ENCODE measurements at places on chromosomes 4 and X.

DNA sequence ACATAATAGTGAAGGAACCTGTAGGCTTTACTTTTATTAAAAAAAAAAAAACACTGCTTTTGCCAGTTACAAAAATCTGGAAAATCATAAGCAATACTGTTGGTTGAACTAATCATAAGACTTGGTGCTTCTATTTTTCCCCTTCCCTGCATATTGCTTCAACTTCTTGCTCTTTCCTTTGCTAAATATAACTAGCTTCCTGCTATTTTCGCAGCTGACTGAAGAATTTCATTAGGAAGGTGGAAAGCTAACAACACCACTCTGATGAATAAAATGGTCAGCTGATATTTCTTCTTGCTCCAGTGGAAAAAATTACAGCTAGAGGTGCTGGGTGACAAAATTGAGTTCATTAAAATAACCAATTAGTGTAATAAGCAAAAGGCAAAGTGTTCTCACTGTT, 39.3 kb downstream of the MEPE start:
- DNase-seq: no peak

- DNase-seq: no peak
These were observed 101.9 kb downstream of the TET2 start for GRCh38 chr4:105248613-105249012.

DNA sequence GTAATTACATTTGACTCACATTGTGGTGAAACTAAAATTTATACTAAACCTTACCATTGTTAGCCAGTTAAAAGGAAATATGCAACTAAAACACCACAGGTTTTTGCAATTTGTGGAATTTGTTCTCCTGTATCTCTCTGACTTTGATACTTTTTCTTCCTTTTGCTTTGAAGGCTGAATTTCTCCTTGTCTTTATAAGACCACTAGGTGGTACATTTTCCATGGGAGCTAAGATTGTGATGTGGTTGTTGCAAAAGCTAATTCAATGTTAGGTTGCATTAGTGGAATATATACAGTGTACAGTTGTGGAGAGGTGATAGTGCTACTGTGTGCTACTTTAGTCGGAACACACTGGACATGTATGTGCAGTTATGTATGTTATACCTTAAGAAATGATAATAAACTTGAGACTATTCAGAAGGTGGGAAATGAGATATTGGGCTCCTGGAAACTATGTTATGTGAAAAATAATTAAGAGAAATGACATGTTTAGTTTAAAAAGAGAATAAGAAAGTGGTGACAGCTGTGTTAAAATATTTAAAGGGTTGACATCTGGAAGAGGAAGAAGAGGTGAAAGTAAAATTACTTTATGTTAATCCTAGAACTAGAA, 70.3 kb downstream of the ARL9 start:
- DNase-seq: no peak

DNA sequence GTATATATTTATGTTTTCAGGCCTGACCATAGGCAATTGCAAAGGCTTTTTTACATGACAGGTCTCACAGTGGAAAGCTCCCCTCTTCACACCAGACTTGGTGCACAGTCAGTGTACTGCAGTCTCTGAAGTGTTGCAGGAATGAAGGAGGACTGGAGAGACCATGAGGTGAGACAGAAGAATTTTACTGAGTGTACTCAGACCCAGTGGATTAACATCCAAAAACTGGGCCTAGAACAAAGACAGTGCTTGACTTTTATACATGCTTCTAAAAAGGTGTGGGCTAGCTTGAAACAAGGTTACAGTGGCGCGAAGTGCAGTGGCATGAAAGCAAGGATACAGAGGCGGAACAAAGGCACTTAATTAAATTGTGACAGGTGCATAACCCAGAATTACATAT, 822.9 kb downstream of the RAPGEF2 start:
- no peak for DNase-seq

DNA sequence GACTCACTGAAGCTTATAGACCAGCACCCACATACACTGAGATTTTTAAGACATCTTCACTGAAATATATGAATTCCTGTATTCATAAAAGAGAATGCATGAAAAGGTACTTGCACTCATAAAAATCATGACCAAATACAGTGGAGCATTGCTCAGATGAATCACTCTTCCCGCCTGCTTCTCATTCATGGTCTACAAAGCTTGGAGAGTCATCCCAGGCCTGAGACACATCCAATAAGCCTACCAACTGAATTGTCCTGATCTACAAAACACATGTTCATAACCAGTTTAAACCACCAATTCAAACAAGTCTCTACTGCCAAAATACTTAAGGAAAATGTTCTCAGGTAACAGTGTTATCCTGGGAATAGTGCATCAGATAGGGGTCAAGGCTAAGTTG, 38.1 kb downstream of the PROM1 start:
- no peak for DNase-seq

- no peak for DNase-seq
These were observed 121.1 kb upstream of the SLC4A4 start for GRCh38 chr4:71217688-71218087.

GRCh38 chr4:48543796-48544195, 53.7 kb downstream of the ZAR1 start:
- DNase-seq: no peak

DNA sequence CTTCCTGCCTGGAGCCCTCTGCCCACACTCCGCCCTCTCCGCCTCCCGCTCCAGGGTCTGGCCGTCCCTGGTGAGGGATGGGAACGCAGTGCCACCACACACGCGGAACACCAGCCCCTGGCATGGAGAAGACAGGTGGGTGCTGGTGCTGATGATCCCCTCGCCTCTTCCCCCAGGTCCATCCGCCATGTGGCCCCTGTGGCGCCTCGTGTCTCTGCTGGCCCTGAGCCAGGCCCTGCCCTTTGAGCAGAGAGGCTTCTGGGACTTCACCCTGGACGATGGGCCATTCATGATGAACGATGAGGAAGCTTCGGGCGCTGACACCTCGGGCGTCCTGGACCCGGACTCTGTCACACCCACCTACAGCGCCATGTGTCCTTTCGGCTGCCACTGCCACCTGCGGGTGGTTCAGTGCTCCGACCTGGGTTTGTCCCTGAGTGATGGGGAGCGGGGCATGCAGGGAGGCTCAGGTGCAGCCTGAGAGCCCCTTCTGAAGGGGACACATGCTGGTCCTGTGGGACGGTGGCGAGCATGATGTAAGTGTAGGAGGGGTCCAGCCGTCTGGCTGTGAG, 9.8 kb downstream of the BGN start:
- DNase-seq: no peak

DNA sequence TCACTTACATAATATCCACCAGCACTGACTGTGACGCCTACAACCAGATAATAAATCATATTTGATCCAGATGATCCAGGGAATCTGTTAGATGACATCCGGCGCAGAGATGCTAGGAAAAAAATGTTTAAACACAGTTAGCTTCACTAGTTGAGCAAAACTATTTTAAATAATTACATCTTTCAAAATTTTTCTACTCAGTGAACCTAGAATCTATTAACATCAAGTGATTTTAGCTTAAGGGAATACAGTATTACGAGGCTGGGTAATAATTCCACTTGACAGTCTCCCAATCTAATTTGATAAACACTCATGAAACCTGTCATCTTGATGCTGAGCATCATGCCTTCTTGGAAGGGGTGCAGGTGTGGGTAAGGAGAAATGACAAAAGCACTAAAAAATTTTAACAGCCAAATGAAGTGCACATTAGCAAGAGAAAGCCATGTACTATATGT, 4.7 kb downstream of the MGARP start:
- no peak for DNase-seq

GRCh38 chr4:124762956-124763355, 50.4 kb upstream of the ANKRD50 start:
- no peak for DNase-seq

GRCh38 chr4:40403081-40403480, 67.9 kb downstream of the CHRNA9 start:
- DNase-seq: no peak

DNA sequence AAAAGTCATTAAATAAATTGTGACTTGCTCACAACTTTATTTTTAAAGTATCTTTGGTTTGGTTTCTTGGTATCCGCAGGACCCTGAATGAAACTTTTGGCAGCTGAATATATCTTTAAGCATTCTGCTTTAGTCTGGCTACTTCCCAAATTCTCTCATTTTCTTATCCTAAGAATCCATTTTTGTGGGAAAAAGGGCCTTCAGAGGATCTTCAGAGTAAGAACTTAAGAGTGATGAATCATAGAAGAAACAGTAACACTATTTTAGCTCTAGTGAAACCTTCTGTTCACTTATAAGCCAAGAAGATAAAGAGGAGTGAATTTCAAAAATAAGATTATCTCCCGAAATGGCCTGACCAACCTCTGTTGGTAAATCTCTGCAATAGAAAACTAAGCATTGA, 540.6 kb upstream of the MAGEB18 start:
- DNase-seq: no peak

DNA sequence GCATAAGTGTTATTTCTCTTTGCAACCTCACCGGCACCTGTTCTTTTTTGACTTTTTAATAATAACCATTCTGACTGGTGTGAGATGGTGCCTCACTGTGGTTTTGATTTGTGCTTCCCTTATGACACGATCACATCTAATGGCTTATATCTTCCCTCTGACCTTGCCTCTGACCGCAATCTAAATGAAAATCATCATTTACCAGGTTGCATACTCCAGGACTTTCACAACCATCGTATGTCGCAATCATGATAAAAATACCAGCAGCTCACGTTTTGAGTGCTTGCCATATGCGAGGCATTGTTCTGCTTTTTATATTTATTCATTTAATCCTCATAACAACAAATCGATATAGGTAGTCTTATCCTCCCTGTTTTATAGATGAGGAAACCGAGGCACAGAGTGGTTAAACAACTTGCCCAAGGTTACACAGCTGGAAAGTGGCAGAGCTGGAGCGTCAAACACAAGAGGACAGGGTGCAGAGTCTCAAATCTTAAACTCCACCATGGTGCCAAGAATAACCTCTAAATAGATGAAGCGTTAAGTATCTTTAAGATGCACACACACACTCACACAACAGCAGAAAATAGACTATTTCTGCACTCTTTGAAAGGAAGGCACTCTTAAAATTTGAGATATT, 102.2 kb downstream of the SEL1L3 start:
- no peak for DNase-seq

GRCh38 chrX:39677978-39678791, 419.6 kb downstream of the BCOR start:
- DNase-seq: no peak

- DNase-seq: no peak
These were observed 11.5 kb upstream of the SRPX start for GRCh38 chrX:38232079-38232686.

DNA sequence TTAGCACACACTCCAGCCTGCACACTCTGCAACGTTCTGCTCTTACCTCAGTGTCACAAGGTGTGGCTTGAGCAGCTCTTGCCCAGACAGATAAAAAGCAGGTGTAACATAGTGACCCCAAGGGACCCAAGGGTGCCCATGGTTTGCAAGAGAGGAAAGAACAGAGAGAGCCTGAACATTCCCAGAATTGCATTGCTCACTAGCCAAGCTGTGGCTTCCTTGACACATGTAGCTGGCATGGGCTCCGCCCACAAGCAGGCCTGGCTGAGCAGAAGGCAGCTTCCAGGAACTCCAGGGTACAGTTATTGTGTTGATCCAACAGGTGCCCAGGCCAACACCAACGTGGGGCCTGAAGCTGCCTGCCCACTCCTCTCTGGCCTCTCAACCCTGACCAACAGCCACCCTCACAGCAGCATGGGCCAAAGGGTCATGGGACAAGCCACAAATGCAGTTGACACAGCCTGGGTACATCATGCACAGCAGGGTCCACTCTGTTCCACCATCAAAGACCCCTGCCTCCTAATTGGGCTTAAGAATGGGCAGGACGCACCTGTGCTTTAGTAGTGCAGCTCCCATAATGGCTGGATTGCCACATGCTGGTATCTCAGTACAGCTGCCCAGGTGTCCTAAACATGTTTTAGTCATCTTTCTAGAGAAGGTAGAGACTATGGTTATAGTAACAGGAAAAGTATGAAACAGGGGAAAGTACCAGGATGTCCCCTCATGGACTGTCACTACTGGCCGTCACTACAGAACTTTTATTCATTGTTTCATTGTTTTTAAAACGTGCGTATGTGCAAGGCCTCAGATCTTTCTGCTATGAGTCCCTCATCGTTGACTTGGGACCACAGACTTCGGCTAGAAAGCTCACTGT, 73.7 kb upstream of the ACSL1 start:
- no peak for DNase-seq

Data from Peyer's patch (tissue), 4 donors.